Kidney glomerular epithelial cell (primary cell): ENCODE measurements at places on chromosomes 3 and 15.

- DNase-seq: no peak
Observed at GRCh38 chr15:89675606-89676005, 3.6 kb downstream of the PLIN1 start.

- no peak for DNase-seq
Observed at GRCh38 chr3:117526470-117527079, 817.0 kb downstream of the TUSC7 start.

DNA sequence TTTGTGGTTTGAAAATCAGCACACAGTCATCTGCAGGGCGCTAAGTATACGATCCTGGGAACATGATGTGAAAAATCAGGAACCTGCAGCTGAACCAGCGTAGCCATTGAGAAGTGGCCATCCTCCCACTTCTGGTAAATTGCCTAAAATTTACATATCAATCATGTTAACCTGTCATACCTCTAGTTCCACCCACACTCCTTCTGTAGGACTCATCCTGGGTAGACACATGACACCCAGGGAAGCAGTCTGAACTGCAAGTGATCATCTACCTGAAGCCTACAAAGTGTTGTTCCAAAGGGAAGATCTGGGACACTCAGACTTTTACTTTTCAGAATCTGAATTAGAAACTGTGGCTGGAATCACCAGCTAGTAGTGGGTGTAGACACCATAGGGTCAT lies 5.5 kb upstream of the PSMD6 start:
- no peak for DNase-seq

DNA sequence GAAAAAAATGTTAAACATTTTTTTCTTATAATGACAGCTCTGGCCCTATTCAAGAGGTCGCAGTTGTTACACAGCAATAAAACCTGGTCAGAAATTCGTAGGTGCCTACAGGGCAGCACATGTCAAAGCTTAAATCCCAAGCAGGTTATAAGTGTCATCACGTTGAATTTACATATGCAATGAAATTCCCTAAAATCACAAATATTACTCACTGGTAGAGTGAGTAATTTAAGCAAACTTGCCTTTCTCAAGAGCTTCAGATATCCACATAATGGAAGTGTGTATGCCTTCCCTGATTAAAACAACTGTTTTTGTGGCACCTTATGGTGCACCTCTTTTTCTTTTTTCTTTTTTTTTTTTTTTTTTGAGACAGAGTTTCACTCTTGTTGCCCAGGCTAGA lies 90.7 kb upstream of the FNDC3B start:
- DNase-seq: no peak

DNA sequence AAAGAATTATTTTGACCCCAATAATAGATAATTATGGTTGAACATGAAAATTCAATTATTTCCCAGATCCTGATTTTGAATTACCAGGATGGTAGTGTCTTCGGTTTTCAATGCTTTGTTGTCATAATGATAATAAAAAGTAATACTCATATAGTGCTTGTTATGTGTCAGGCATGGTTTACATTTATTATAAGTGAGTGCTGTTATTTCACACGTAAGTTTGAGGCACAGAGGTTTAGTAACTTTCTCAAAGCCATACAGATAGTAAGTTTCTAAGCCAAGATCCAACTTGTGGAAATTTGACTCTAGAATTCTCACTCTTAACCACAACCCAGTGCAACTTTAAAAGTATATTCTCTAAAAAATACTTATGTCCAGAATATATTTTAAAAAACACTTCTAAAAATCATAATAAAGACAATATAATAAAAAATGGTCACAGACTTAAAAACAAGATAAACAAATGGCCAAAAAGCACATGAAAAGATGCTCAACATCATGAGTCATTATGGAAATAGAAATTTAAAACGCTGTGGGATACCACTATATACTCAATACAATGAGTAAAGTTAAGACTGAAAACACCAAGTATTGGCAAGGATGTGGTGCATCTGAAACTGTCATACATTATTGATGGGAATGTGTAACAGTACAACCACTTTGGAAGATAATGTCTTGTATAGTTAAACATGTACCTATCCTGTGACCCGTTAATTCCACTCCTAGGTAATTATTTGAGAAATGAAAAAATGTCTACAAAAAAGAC lies 45.2 kb downstream of the SPRED1 start:
- DNase-seq: no peak
